ENCODE measurements at places on chromosomes 4 and X. TPM values are rescaled to one million over a fixed set of nuclear protein-coding genes. Genes with fewer than 3 reads are reported as not detected.

The PPARGC1A gene
- polyA plus RNA-seq, result not detected

The TDO2 gene
- polyA plus RNA-seq, result not detected

The TAB3 gene
- 7.2 TPM for polyA plus RNA-seq

The MAOA gene
- polyA plus RNA-seq, result 0.03 TPM

The ZAR1 gene
- polyA plus RNA-seq, result not detected

The CTAG1A gene
- polyA plus RNA-seq, result not detected

The MAGEA3 gene
- not detected for polyA plus RNA-seq

The SYTL4 gene
- not detected for polyA plus RNA-seq

The DCLK2 gene
- not detected for polyA plus RNA-seq

The CWH43 gene
- not detected for polyA plus RNA-seq

The FATE1 gene
- not detected for polyA plus RNA-seq

- no peak for DNase-seq
Observed at GRCh38 chr4:163638909-163639308, 144.4 kb downstream of the TMA16 start.

DNA sequence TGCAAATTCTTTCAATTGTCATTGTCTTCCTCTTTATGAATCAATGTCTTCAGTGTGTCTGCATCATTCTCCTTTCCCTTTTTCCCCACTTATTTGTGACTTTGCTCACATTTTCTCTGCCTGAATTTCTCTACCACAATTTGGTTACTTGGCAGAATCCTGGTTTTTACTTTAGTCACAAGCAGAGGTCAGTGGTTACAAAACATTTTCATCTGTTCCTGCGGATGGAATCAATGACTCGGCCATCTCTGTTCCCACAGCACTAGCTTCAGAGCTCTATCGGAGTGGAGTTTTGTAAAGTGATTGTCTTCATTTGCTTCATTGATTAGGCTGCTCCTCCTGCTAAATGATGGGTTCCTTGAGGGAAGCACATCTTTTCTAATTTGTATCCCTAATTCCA lies 501.3 kb upstream of the AADAT start:
- no peak for DNase-seq

- DNase-seq, result no peak
Observed at GRCh38 chr4:104596189-104596588, 101.5 kb upstream of the CXXC4 start.

DNA sequence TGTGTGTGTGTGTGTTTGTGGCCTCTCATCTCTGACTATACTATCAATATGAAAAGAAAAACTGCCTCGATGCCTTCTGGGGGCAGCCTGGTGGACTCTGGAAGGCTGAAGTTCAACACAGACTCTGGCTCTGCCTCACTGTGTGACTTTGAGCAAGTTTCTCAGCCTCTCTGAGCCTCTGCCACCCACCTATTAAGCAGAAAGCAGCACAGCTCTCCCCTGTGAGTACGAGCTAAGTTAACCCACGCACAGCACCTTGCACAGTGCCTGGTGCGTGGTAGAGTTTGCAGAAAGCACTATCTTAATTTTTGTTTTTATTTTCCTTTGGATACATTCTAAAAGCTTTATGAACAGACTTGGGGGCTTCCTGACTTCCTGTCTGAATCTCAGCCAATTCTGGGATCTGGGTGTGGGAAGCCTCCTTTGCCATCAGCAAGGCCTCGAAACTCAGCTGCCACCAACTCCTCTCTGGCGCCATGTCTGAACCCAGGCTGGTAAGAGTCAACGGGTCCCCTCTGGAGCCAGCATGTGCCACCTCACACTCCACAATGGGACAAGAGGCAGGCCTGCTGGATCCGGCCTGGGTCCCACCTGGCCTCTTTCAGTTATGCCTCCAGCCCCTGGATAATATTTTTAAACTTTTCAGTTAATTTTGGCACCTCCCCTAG lies 57.3 kb downstream of the JAKMIP1 start:
- DNase-seq, result no peak

- no peak for DNase-seq
Observed at GRCh38 chrX:33160273-33160672, 51.1 kb downstream of the DMD start.

DNA sequence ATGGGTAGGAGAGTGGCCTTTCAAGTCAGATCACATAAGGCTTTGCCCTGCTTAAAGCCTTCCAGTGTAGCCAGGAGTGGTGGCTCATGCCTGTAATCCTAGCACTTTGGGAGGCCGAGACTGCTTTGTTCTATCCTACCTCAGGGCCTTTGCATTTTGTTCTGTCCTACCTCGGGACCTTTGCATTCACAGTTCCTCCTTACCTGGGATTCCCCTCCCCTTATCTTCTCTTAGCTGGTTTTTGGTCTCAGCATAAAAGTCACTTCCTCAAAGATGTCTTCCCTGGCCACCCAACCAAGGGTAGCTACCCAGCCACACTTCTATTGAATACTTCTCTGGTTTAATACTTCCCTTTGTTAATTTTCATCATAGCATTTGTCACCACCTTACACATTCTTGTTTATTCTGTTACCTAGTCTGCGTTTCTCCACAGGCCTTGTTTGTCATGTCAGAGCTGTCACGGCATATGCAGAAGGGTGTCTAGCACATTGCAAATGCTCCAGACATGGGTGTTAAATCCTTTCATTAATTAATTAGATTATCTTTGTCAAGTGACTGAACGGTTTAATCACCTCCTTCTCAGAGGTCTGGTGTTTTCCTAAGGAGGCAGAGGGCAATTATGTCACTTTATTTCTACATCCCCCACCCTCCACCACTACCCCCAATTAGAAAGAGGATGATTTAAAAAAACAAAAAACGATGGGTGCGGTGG lies 11.3 kb upstream of the SETD7 start:
- DNase-seq, result no peak

DNA sequence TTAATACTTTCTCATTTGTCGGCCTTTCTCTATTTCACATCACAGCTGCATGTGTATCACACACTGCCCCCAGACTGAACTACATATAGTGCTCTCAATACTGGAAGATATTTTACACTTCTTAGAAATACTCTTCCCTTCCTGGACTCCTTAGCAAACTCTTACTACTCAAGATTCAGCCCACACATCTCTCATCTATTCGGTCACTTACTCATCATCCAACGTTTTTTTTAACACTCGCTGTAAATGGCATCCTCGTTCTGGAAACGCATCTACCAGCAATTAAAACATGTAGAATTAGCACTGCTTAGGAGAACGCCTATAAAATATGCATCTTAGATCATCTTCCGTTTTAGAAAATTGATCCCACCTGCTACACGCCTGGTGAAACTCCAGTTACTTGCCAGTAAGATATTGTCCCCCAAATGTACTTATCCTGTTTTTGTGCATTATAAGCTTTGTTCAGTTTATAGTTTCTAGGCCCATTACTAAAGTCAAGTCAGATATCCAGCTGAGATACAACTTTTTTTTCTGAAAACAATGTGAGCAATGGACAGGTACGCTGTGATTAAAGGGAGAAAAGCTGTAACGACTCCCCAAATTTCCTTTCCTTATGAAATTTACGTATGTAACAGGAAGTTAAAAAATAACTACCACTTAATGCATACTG lies 1.0 kb downstream of the LRP2BP start:
- DNase-seq, result no peak

GRCh38 chr4:81722290-81722851 lies 250.7 kb upstream of the RASGEF1B start:
- no peak for DNase-seq

DNA sequence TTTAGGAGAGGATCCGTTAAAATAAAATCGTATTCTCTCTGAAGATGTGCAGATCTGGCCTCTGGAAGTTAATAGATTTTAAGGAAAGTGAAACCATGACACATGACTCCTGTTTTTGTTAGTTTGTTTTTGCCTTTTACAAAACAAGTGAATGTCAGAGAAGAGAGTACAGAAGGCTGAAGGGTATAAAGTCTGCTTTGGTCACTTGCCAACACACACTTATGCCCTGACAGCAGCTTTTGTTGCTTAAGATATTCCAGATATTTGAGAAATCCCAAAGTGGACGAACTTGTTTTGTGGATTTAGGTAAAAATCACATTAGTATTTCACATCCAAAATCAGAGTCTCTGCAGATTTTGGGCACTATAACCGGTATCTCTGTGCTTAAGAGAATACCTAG lies 192.4 kb upstream of the RASGEF1B start:
- DNase-seq, result no peak

- DNase-seq, result no peak
Observed at GRCh38 chrX:101442085-101442484, 34.1 kb downstream of the HNRNPH2 start.

GRCh38 chr4:2412534-2412884 lies 5.9 kb downstream of the ZFYVE28 start:
- DNase-seq, result peak; percentile 80

DNA sequence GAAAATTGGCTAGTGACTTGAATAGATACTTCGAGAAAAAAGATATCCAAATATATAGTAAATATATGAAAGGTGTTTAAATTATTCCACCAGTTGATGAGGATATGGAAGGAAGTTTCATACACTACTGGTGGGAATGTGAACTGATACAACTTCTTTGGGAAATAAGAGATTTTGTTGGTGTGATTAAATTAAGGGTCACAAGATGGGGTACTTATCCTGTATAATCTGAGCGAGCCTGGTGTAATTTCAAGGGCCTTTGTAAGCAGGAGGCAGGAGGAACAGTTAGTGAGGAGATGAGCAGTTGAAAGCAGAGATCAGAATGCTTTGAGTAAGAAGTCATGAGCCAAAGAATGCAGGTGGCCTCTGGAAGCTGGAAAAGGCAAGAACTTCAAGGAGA lies 192.2 kb downstream of the KCTD8 start:
- no peak for DNase-seq

- DNase-seq, result no peak
Observed at GRCh38 chrX:122500556-122500955, 683.5 kb upstream of the GRIA3 start.
